HL-60 (cell line): ENCODE measurements at places on chromosomes 3 and 15.

DNA sequence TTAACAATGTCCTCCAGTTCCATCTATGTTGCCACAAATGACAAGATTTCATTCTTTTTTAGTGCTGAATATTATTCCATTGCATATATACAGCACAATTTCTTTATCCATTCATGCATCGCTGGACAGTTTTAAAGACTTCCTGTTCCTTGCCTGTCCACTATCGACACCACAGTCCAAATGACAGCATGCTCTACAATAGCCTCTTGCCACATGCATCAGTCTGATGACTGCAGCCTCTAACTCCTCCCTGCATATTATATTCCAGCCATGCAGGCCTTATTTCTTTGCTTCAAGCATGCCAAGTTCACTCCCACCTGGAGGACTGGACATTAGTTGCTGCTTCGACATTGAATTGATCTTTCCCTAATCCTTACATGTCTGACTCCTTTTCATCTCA, 306.2 kb downstream of the FOXP1 start:
- DNase-seq = no peak

DNA sequence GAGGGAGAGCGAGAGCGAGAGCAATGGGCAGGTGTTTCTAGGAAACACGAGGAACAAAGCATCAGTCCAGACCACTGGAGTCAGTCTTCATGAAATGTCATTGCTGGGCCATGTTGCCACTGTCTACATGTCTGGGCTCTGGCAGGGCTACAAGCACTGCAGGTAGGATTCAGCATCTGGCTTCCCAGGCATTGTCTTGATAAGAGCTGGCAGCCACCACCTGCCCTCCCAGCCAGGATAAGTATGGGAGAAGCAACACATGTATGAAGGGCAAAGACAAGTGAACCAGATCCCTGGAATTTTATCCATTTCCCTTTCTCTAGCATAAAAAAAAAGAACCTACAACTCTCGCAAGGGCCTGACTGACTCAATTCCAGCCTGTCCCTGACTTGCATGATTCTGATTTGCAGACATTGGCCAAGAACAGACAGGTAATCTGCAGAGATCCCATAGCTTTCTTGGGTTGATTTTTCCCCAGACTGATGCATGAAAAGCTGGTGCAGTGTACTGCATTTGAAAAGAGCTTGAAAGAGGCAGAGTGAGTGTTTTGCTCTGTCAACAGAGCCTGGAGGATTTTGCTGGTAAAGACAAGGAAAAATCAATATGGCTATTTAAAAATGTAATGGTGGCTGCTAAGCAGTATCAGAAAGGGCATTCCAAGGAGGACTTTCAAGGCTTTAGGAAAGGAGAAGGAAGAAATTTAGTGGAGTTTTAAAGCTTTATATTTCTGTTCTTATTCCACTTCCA, 157.2 kb upstream of the MYRIP start:
- no peak for DNase-seq

DNA sequence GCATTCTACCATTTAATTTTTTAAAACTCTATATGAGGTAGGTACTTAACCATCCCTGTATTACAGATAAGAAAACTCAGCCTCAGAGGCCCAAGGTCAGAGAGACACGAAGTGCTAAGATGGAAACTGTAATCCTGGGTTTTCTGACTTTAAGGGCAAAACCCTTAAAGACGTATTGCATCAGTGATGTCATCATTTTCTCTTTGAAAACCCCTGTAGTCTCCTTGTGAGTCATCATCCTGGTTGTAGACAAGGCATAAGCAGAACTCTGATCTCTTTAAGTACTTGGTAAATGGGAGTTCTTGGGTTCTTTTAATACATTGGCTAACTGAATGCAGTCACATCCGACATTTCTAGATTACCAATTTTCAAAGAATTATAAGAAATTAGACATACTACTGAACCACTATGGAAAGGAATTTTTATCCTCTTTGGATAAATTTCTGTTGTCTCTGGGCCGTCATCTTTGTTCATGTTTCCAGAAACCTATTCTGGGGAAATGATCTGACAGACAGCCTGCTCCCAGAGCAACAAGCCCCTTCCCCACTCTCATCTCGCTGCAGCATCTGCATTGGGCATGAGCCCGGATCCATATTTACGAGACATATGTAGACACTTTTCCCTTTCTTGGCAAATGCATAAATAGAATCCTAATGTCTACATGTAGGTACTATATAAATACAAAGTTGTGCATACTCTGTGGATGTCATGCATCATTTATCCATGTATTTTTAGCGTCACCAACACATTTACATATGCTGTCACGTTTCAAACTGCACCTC, 48.7 kb upstream of the MDFIC2 start:
- DNase-seq = no peak

GRCh38 chr3:33372218-33373081, 67.8 kb downstream of the UBP1 start:
- DNase-seq = no peak

DNA sequence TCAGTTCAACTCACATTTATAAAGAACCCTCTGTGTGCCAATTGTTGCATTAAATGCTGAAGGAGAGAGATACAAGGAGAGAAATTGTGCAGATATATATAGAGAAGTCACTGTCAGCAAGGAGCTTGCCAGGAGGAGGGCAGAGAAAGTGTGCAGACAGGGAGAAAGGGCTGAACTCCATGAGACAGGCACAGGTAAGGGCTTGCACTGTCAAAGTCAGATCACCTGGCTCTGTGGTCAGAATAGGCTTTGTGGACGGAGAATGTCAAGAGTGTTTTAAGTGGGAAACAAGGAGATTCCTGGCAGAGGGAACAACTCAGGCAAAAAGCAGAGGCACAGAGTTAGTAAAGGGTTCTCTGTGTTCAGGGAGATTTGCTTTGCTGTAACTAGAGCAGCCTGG, 303.0 kb upstream of the TPRG1 start:
- DNase-seq = no peak

DNA sequence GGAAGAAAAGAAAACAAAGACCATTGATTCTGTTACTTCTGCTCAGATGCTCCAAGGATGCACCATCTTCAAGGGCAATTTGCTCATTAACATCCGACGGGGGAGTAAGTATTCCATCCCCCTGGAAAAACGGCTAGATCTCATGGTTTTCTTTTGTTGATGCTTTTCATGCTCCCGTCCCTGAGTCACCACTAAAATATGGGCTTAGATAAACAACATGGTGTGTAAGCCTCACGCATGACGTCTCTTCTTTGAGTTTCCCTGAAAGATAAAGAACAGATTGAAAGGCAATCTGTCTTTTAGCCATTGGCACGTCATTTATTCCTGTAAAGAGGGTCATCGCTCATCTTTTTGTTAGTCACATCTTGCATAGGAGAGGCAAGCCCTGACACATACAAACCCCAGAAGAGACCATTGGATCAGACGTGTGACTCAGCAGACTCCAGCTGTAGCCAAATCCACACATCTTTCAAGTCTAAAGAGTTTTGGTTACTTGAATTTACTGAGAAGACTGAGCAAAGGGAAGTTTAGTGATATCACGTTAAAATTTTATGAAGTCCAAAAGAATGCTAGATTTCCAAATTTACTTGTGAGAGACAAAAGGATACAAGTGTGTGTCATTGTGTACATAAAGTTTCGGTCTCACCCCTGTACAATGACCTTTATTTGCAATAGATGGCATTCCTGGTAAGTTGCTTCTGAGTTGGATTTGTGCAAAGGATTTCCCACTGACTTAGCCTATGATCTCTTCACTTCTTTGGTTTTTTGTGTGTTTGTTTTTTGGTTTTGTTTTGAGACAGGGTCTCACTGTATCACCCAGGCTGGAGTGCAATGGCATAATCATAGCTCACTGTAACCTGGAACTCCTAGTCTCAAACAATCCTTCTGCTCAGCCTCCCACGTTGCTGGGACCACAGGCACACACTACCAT, 110.5 kb downstream of the PGPEP1L start:
- DNase-seq = no peak

DNA sequence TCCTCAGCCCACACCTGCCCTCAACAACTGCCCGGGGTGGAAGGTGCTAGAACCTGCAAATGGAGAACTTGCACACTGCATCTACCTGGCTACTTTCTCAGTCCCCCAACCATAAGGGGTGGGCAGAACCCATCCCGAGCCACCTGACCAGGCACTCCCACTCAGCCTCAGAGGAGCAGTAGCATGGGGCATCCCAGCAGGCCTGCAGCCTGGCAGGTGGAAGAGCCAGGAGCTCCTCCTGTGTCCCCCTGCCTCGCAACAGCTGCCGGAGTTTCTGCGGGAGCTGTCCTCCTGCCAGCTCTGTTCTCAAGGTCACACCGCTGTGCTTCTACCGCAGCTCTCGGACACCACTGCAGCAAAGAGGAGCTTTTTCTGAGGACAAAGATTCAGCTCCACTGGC, 27.5 kb downstream of the RAB6B start:
- DNase-seq = no peak

GRCh38 chr15:67157521-67158252, 92.3 kb downstream of the SMAD3 start:
- no peak for DNase-seq

GRCh38 chr15:95261546-95261945, 1030.2 kb downstream of the MCTP2 start:
- DNase-seq = no peak

DNA sequence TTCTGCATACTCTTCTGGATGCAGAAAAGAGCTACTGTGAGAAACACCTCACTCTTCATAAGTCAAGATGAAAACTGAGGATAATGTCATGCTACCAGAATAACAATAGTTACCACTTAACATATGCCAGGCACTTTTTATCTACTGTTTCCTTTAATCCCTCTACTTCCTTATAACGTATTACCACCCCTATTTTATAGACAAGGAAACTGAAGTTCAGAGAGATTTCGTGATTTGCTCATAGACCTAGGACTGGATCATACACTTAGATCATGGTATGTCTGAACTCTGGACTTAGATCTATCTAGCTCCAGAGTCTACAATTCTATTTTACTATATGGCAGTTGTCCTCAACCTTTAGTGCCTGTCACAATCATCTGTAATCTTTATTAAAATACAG, 155.7 kb upstream of the TSPAN3 start:
- DNase-seq = no peak

DNA sequence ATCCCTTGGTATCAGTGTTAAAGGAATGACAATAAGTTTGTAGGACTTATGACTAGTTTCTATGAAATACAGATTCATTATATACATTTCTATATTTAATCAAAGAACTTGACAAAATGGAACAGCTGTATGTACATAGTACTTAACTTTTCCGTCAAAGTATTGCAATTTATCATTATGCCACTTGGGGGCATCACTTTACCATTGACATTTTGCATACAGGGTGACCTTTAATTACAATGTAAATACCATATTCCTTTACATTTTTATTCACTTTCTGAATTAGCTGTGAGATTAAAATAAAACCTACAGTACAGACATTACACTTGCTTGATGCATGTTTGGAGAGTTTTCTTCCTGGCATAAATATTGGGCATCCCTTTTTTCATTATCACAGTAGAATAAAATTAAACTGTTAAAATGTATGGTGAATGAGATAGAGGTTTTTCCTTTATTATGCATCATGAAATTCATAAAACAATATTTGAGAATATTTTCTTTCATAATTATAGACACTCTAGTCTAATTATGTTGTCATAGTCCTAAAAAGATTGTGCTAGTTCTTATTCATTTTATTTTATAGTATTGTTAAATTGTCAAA, 6.9 kb downstream of the NEK11 start:
- DNase-seq = peak; percentile 17

- no peak for DNase-seq
Observed at GRCh38 chr15:66212563-66212921, 41.0 kb downstream of the MEGF11 start.

DNA sequence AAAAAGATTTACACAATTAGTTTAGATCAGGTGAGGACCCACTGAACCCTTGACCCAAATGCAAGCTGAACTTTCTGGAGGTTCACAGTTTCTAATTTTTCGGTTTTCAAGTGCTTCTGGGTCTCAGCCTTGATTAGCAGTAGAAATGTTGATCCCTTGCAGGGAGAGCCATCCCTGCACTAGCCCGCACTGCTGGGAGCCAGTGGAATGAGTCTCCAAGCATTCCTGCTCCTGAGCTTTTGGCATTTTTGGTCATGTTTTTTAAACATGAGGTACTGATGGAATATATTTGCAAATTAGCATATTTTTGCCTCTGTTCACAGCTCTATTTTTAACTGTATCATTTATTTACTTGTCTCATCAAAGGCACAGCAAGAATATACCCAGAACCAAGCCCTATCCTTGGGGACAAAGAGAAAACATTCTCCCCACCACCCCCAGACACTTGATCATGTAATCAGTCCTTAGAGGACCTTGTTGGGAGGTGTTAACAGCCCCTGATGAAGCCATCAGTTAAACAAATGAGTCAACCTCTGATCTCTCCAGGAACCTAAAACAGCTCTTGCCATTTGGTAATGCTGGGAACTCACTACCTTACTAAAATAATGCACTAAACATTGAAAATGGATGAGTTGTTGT, 119.0 kb upstream of the CTDSPL start:
- no peak for DNase-seq

DNA sequence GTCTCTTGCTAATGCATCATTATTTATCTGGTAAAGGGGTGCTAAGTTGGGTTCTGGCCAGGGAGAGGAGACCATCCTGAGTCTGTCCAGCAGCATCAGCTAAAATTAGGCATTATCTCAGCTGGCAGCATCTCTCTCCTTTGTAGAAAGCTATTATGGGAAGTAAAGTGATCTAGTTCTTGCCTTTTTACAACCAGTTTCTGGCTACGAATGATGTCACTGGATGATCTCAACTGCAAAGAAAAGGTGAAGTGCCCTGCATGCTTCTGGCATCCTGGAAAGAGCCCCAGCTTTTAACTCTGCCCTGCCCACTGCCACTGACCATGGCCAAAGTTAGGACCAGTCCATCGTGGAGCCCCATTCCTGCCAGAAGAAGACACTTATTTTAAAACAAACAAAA, 37.1 kb upstream of the IL12A start:
- no peak for DNase-seq

GRCh38 chr3:46496746-46497555, 825 bp upstream of the RTP3 start:
- no peak for DNase-seq

GRCh38 chr3:39977058-39977794, 167.8 kb downstream of the MYRIP start:
- no peak for DNase-seq

DNA sequence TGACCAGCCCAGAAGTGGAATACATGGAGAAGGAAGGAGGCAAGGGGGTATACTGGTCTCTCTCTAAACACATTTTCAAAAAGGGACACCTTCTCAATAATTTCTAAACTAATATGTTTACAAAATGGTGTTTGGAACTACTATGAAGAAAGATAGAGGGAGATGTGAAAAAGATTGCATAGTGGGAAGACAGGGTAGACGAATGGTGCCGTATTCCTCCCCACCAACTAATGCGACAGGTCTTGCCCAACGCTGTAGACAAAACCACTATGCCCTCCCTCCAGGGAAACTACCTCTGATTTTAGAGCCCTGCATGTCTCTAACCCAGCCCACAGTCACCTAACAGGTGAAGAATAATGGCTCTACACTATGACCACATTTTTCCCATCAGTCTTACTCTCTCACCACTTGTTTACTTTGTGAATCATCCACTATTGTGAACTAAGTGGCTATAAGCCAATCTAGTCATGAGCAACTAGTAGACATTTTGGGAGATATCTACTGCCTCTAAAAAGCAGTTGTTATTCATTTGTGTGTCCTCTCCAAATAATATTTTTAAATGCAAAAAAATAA, 108.2 kb upstream of the UBE2E2 start:
- DNase-seq = no peak

- no peak for DNase-seq
Observed at GRCh38 chr3:127102587-127102986, 90.3 kb upstream of the PRR23E start.

GRCh38 chr15:68220967-68221366, 8.6 kb downstream of the CLN6 start:
- no peak for DNase-seq
